ENCODE measurements at places on chromosomes 2 and 18. TPM values are rescaled to one million over a fixed set of nuclear protein-coding genes. Genes with fewer than 3 reads are reported as not detected.

GRCh38 chr2:126646026-126646425 lies 9.9 kb upstream of the GYPC start:
- no peaks in the 10 kb centered on the region for H3K27me3 ChIP-seq
- no peaks in the 10 kb centered on the region for H3K4me1 ChIP-seq
- DNase-seq, result no peak
- no peak overlapping the region for H3K27ac ChIP-seq

DNA sequence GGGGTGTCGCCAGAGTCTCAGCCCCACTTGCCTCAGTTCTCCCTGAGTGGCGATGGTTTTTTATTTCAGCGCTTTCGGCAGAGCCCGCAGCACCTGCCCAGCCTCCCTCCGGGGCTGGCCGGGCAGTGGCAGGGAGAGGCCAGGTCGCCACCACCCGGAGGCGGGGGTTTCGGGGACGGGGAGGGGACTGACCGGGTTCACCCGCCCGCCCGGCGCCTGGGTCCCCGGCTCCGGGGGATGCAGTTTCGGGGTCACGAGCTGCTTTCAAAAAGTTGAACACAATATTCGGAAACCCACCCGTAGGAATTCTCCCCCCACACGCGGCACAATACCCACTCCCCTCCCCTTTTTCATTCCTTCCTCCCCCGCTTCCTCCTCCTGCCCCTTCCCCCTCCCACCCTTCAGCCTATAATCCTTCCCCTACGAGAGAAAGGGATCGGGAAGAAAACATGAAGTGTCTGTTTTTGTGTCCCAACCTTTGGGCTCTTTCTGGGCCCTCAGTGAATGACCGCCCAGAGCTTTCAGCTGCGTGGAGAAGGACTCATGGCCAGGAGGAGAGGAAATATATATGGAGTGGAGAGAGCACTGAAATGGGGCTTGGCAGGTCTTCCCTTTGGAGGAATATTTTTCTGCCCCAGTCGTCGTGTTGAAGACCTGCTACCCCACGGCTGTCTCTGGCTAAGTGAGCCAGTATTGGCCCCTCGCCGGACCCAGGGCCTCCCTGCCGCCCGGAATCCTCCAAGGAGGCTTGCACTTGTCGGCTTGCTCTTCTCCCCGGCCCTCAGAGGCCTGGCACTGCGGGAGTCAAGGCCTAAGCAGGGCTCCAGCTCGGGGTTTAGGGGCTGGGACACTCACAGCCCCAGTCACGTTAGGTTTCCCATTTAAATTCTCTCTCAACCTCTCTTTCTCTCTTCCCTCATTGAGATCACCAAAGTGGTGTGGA lies 2.1 kb upstream of the SIX3 start:
- peaks cover 18% of the 10 kb centered on the region for H3K4me1 ChIP-seq
- no peaks in the 10 kb centered on the region for H3K27me3 ChIP-seq
- H3K27ac ChIP-seq, result no peak overlapping the region

DNA sequence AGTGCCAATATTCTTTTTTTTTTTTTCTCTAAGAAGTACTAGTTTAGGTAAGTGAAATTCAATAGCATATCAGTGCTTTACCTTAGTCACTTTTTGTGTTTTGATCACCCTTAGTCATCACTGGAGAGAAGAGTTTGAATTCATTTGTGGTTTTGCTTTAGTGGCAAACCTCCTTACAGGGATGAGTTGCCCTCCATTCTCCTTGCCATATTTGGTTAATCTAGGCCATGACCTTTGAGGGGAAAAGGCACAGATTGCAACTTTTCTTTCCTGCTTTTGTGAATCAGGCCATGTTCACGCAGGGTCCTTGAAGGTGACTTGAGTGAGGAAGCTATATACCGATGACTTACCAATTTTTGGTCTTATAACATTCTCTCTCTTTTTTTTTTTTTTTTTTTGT lies 34.4 kb downstream of the PLEKHA3 start:
- no peak overlapping the region for H3K27ac ChIP-seq
- H3K4me3 ChIP-seq, result no peak overlapping the region
- H3K4me1 ChIP-seq, result no peaks in the 10 kb centered on the region
- no peaks in the 10 kb centered on the region for H3K27me3 ChIP-seq
- no peak for DNase-seq

GRCh38 chr18:58110398-58110797 lies 66.4 kb downstream of the NEDD4L start:
- DNase-seq, result no peak
- H3K4me1 ChIP-seq, result no peaks in the 10 kb centered on the region
- H3K27ac ChIP-seq, result no peak overlapping the region
- H3K4me3 ChIP-seq, result no peak overlapping the region
- H3K27me3 ChIP-seq, result no peaks in the 10 kb centered on the region

DNA sequence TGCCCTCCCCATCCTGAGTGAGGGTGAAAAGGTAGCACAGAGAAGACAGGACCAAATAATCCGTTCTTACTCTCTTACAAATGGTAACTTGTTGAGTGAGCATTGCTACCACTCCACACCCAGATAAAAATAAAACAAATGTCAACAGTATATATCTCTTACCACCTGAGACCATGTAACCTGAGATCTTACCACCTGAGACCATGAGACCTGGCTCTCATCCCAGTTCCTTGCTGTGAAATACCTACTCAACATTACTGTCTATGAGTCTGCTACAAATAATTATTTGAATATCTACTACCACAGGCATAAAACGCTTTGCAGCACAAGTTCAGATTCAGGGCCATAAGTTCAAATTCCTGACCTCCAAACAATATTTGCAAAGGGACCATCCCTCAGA lies 234.7 kb downstream of the C1D start:
- no peaks in the 10 kb centered on the region for H3K27me3 ChIP-seq
- H3K4me3 ChIP-seq, result no peak overlapping the region
- no peaks in the 10 kb centered on the region for H3K4me1 ChIP-seq
- H3K36me3 ChIP-seq, result no peaks in the 10 kb centered on the region
- H3K27ac ChIP-seq, result no peak overlapping the region

DNA sequence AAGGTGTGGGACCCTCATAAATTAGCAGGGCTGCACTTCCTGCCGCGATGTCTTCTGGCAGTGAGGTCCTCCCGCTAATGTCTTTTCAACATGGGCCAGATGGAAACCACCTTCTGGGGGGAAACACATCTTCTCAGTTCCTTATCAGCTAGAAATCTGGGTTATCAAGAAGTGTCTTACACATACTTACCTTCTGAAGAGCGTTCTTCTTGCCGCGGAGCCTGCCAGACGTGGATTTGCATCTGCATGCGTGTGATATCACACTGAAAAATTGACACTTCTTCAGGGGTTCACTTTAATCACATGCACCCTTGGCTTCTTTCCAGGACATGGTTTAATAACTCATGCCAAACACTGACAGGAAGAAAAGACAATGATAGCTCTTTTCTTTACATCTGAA lies 163.5 kb upstream of the SOX11 start:
- no peak for DNase-seq
- H3K36me3 ChIP-seq, result no peaks in the 10 kb centered on the region
- no peaks in the 10 kb centered on the region for H3K27me3 ChIP-seq
- no peak overlapping the region for H3K4me3 ChIP-seq

- H3K36me3 ChIP-seq, result no peaks in the 10 kb centered on the region
- H3K4me1 ChIP-seq, result no peaks in the 10 kb centered on the region
- no peak overlapping the region for H3K4me3 ChIP-seq
- no peak for DNase-seq
Observed at GRCh38 chr2:148375214-148375613, 269.3 kb upstream of the EPC2 start.

GRCh38 chr2:53641290-53641689 lies 126.3 kb upstream of the CHAC2 start:
- H3K27ac ChIP-seq, result no peak overlapping the region
- H3K36me3 ChIP-seq, result no peaks in the 10 kb centered on the region
- no peaks in the 10 kb centered on the region for H3K27me3 ChIP-seq
- no peaks in the 10 kb centered on the region for H3K4me1 ChIP-seq
- H3K4me3 ChIP-seq, result no peak overlapping the region
- DNase-seq, result no peak

DNA sequence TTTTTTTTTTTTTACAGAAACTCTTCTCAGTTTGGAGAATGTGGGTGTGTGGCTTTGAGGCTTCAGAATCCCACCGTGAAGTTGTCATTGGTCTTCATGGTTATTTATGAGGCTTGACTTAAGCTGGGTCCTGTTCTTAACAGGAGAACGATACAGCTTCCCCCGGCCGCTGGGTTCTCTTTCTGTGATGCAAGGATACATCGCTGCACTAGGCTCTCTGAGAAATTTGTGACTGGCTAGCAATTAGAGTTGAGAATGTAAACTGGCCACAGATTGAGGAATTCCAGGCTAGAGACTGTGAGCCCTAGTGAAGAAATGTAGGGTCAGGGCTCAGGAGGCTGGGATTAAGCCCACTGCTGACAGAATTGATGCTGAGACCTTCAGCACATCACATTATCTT lies 29.8 kb downstream of the MGAT5 start:
- no peaks in the 10 kb centered on the region for H3K36me3 ChIP-seq
- no peaks in the 10 kb centered on the region for H3K27me3 ChIP-seq
- no peak overlapping the region for H3K27ac ChIP-seq
- no peaks in the 10 kb centered on the region for H3K4me1 ChIP-seq

DNA sequence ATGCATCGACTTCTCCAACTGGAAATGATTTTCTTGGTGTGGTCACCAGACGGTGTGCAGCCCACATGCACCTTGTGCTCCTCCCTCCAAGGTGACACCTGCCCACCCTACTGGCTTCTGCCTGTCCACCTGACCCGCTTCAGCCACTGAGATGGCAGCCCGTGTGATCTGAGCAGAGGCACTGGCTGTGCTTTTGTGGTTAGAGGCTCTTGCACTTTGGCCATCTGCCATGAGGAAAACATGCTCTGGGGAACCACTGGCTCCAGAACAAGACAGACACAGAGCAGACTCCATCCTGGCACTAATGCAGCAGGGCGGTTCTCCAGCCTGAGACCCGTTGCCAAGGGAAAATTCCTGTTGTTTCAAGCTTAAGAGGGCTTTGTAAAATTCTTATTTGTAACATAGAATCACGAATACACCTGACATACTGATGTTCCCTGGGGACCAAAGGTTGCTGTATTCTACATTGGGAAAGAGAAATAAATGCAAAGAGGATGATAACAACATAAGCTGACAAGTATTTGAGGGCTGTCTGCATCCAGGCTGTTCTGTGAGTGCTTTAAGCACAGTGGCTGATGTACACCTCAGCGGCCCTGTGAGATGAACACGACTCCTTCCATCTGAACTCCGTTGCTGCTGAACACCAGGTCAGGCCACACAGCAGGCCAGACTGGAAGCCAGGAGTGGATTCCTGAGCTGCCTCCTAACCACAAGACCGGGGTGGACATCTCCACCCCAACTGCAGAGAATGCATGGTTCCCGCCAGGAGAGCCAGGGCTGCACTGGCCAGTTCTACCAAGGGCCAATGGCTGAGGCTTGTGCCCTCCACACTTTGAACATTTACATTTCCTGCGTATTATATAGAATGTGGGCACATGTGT lies 820.4 kb downstream of the GALR1 start:
- no peak for DNase-seq
- H3K4me3 ChIP-seq, result no peak overlapping the region
- no peaks in the 10 kb centered on the region for H3K4me1 ChIP-seq

- H3K4me1 ChIP-seq, result no peaks in the 10 kb centered on the region
- H3K27ac ChIP-seq, result no peak overlapping the region
- H3K4me3 ChIP-seq, result no peak overlapping the region
- H3K36me3 ChIP-seq, result no peaks in the 10 kb centered on the region
- no peaks in the 10 kb centered on the region for H3K27me3 ChIP-seq
- no peak for DNase-seq
Observed at GRCh38 chr18:28036488-28036887, 140.4 kb downstream of the CDH2 start.

DNA sequence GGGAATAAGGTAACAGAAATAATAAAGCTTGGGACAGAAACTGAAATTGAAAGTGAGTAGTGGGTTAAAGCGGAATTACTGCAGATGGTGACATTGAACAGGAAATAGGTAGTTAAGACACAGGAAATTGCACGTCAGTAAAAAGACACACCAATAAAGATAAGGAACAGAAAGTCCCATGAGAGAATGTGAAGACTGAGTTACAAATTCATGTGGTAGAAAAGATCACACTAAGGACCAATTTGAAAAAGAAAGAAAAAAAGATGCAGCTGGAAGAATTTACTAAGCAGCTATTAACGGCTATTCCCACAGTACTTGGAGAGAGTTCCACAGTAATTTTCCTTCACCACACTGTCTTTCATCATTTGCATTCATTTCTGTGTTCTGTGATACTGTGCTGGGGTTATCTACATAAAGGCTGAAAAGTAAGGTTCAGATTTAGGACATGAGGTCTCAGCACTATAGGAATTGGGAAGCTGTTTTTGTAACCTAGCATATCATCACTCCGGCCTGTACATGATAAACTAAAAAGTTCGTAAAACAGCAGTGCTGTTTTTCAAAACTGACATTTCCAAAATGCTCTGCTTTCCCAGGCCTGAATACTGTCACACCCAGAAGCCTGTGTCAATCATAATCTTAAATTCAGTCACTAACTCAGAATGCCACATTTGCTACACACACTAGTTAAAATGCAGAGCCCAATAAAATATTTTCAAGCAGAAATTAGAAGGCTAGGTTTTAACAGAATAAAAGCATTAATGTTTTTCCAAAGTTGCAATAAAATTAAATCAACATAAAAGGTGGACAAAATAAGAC lies 42.9 kb downstream of the SRBD1 start:
- H3K36me3 ChIP-seq, result no peaks in the 10 kb centered on the region
- H3K27ac ChIP-seq, result no peak overlapping the region
- no peaks in the 10 kb centered on the region for H3K27me3 ChIP-seq
- no peaks in the 10 kb centered on the region for H3K4me1 ChIP-seq

- no peak overlapping the region for H3K27ac ChIP-seq
- H3K27me3 ChIP-seq, result no peaks in the 10 kb centered on the region
- H3K4me1 ChIP-seq, result no peaks in the 10 kb centered on the region
- DNase-seq, result no peak
- no peaks in the 10 kb centered on the region for H3K36me3 ChIP-seq
Observed at GRCh38 chr2:191922736-191923651, 76.1 kb upstream of the CAVIN2 start.

The EFR3B gene
- total RNA-seq, result 5.9 TPM

The VWC2L gene
- 0.87 TPM for total RNA-seq

The DNAJC5G gene
- not detected for total RNA-seq

The SPR gene
- total RNA-seq, result 23.3 TPM

The SRD5A2 gene
- total RNA-seq, result not detected

The ATOH8 gene
- 49.9 TPM for total RNA-seq

Measured in psoas muscle (tissue), 8 donors.